ENCODE measurements at places on chromosomes 1 and 21.

GRCh38 chr1:243945727-243946126, 95.7 kb upstream of the AKT3 start:
- no peaks in the 10 kb centered on the region for H3K4me1 ChIP-seq
- no peaks in the 10 kb centered on the region for H3K36me3 ChIP-seq
- H3K27me3 ChIP-seq, result no peaks in the 10 kb centered on the region
- H3K4me3 ChIP-seq, result no peak overlapping the region

- no peaks in the 10 kb centered on the region for H3K27me3 ChIP-seq
- no peak for DNase-seq
Observed at GRCh38 chr1:2368053-2368744, 23.2 kb downstream of the MORN1 start.

- no peak overlapping the region for H3K27ac ChIP-seq
- no peak overlapping the region for H3K4me3 ChIP-seq
- no peaks in the 10 kb centered on the region for H3K36me3 ChIP-seq
- no peaks in the 10 kb centered on the region for H3K27me3 ChIP-seq
Observed at GRCh38 chr1:54424398-54424797, 18.2 kb upstream of the SSBP3 start.

DNA sequence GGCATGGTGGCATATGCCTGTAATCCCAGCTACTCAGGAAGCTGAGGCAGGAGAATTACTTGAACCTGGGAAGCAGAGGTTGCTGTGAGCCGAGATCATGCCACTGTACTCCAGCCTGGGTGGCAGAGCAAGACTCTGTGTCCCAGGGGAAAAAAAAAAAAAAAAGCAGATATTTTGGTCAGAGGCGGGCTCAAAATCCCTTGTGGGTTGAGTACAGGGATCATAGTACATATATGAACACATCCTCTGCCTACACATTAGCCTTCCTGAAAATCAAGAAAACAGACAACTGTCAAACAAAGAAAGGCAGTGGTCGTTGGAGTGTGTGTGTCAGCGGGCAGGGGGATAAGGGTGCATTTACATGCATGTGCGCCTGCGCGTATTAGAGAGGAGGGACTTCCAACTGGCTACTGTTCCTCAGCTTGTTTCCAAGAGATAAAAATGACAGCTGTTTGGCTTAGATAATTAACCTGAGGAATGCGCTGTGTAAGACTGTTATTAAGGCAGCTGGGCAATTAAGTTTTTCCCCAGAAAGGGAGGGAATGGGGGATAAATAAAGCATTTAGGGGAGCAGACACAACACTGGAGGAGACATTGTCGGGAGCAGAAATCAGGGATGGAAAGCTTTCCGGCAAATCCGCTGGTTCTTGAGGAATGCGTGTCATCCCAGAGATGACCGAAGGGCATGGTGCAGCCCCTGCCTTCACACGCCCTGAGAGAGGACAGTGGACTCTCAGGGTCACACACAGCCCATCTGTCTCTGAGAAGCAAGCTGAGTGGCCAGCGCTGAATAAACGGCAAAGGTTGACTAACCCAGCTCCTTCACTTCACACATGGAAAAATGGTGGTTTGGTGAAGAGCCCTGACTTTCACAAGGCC, 6.4 kb downstream of the LAMB3 start:
- H3K27me3 ChIP-seq, result no peaks in the 10 kb centered on the region
- no peak overlapping the region for H3K27ac ChIP-seq
- DNase-seq, result no peak
- H3K4me1 ChIP-seq, result peaks cover 12% of the 10 kb centered on the region
